ENCODE measurements at places on chromosomes 3 and 15.

DNA sequence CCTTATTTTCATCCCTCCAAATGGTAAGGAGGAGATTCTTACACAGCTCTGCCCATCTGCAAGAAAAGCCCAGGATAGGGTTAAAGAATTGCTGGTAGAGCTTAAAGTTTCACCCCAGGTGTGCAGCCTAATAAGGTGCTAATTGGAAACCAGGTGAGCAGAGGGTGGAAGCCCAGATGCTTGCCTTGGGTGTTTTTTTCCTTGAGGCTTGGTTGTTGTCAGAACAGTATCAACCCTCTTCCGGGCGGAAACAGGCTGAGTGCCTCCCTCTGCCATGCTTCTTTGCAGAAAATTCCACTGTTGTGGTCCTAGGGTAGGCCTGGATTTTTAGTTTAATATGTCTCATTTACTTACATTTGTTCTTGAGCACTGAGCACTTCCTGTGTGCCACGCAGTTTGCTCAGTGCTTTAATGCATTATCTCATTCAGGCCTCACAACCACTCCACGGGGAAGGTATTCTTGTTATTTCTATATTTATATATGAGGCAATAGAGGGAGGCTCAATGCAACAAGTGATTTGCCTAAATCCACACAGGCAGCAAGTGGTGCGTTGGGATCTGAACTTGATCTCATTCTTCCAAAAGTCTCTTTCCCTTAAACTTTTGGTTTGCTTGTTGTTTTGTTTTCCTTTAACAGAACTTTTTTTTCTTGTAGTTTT is 115.0 kb upstream of the LRIG1 start:
- no peak for DNase-seq

DNA sequence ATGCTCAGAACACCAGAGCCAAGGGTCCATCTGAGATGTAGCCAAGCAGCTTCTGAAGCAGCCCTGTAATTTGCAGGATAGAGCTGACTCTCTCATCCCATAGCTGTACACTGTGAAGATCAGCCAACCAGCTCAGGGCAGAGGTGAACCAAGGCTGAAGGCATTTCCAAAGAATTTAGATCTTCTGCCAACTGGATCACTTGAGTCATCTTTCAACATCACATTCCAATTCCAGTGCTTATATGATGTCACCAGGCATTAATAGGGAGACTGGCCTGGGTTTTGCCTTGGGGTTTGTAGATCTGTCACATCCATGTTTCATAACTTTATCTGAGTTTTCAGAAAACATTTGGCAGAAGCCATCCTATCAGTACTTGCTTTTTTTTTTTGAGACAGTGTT is 98.2 kb downstream of the NR2F2 start:
- no peak for DNase-seq

GRCh38 chr15:79943820-79944219 is 27.2 kb downstream of the BCL2A1 start:
- DNase-seq = no peak

DNA sequence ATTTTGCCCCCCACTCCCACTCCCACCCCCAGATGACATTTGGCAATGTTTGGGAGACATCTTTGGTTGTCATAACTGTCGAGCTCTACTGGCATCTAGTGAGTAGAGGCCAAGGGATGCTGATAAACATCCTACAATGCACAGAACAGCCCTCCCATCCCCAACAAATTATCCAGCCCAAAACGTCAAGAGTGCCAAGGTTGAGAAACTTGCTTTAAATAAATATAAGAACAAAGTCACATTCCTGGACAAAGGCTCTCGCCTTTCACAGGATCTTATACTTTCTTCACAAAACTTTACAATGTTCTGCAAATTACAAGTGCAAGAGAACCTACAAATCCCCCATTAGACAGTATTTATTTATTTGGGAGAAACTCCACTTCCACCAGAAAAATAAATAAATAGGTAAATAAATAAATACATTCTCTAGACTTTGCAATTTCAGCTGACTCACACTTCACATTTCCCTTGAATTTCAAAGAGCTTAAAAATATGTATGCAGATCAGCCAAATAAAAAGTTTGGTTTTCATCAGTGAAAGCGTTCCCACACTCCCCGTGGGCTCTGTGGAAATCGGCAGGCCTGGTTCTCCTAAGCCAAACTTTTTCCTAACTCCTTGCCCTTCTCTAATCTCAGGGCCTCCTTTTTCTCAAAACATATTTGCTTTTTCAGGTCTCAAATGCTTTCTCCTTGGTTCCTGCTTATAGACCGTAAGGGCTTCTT is 12.7 kb upstream of the CPA3 start:
- no peak for DNase-seq

DNA sequence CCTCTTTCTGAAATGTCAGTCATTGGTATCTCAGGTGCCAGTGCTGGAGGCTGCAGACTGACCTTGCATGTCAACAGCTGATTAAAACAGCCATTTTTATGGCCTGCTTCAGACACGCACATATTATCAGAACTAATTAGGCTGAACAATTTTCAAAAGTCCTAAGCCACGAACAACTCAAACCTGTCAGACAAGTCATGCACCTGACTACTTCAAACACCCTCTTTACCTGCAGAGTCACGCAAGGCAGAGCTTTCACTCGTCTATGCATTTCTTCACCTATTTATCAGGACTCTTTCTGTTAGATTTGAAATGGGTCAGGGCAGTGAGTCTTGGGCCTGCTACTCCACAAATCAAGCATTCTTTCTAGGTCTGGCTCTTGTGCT is 26.7 kb downstream of the CLK3 start:
- DNase-seq = no peak

DNA sequence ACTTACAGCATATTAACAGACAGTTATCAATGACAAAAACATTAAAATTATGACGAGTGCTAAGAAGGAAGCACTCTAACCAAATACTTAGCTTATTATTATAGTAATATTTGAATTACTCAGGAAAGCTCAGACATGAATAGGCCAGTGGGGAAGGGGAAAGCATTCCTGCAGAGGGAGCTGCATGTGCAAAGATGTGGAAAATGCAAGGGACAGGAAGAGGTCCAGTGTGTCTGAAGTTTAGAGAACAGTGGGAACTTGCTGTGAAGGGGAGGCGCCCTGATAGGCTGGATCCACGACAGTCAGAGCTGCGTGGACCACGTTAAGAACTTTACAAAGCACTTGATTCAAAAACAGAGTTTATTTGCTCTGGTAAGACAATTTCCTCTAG is 1.2 kb upstream of the SPICE1 start:
- no peak for DNase-seq

- peak; percentile 50 for DNase-seq
These were observed 927 bp downstream of the SMAD6 start for GRCh38 chr15:66702787-66703539.

GRCh38 chr3:13025090-13025489 is 48.1 kb downstream of the IQSEC1 start:
- no peak for DNase-seq

DNA sequence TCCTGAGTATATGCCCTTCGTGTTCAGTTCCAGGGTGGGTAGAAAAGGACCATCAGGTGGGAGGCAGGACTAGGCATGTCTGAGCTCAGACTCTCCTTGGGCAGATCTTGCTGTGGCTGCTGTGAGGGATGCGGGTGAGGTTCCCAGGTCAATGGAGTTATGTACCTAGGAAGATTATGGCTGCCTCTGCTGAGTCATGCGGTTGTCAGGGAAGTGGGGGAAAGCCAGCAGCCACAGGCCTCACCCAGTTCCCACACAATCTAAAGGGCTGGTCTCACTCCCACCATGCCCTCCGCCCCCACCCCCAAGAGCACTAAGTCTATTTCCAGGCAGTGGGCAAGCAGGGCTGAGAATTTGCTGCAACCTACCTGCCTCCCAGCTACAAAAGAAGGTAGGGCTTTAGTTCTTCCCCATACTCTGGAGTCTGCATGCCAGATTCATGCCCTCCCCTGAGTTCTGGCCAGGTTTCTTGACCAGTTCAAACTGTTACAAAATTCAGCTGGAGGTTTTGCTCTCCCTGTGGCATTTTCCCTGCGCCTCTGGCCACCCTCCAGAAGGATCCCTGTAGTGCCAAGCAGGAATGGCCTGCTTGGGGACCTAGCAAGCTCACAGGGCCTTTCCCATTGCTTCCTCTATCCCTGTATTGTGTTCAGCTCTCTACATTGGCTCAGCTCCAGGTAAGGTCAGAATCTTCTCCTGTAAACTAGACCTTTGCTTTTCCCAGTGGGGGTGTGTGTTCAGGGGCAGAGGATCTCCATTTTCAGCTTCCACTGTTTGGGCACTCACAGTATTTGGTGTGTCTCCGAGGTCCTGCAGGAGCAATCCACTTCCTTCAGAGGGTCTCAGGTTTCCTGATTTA is 12.7 kb upstream of the TMCO5A start:
- DNase-seq = no peak

- no peak for DNase-seq
These were observed 47.3 kb upstream of the FAM3D start for GRCh38 chr3:58713715-58714401.

GRCh38 chr3:94405258-94406035 is 342.6 kb downstream of the NSUN3 start:
- DNase-seq = no peak

DNA sequence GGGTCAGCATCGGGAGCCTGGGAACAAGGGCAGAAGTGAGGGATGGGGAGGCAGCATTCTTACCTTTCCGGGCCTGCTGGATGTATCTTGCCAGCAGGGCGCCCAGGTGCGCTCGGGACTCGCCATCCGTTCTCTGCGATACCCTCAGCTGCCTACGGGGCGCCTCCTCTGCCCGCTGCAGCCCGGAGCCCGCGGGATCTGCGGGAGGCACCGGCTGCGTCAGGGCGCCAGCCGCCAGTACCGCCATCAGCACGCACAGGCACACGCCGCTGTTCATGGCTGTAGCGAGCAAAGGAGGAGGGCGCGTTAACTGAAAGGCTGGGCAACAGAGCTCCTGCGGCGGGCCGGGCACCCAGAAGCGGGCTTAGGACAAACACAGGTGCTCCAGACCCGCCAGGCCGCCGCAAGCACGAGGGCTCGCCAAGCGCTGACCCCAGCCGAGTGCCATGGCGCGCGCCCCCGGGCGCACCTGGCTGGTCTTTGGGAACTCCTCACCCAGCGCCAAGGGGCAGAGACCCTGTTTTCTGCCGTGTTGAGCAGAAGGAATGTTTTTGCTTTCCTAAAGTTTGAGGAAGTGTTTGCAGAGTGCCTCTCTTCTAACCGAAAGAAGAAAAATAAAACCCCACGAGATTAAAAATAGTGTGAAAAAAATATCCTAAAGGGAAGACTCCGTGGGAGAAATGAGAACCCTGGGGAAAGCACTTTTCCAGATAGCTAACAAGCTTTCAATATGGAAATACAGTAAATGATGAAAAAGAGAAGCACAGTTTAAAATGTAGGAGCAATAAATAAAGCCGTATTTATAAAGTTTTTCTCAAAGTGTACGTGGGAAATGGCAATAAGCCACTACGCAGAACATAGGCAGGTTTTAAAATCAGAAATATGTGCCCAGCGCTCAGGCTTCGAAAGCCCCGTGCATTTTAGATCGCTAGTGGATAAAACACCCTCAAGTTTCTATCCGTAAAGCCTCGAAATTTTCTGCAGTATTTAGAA is 2.3 kb downstream of the CCK start:
- no peak for DNase-seq

DNA sequence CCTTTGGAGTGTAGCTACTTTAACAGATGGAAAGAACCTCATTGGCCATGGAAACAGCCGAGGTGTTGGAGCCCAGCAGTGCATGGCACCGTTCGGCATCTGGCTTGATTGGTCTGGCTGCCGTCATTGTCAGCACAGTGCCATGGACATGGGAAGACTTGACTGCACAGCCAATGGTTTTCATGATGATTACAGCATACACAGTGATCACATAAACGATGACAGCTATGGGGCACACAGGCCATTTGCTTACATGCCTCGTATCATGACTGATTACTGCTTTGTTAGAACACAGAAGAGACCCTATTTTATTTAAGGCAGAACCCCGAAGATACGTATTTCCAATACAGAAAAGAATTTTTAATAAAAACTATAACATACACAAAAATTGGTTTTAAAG is 44.1 kb downstream of the PGPEP1L start:
- DNase-seq = no peak

Measured in liver (tissue), 10 donors.